ENCODE measurements at places on chromosomes 2 and 18.

DNA sequence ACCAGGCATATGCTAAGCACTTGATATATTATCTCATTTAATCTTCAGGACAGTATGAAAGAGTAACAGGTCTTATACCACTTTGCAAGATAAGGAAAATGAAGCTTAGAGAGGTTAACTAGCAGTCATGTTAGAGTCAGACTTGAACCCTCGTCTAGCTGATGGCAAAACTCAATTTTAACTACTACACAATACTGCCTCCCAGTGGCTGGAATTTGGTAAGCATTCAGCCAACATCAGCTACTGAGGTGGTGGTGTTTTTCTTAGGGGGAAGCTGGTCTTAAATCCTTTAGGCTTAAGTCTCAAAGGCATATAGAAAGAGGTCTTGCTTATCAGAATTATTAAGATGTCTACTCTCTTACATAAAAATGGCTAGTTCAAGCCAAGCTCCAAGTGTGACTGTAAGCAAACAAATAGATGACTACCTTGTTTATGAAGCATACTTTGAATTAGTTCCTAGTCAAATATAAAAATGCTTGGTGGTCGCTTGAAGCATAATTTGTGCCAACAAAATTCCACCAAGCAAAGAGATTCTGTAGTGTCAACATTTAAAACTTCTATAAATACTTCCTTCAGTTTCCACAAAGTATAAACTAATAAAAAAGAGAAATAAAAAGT, 325.4 kb upstream of the FIGN start:
- no peak for DNase-seq

DNA sequence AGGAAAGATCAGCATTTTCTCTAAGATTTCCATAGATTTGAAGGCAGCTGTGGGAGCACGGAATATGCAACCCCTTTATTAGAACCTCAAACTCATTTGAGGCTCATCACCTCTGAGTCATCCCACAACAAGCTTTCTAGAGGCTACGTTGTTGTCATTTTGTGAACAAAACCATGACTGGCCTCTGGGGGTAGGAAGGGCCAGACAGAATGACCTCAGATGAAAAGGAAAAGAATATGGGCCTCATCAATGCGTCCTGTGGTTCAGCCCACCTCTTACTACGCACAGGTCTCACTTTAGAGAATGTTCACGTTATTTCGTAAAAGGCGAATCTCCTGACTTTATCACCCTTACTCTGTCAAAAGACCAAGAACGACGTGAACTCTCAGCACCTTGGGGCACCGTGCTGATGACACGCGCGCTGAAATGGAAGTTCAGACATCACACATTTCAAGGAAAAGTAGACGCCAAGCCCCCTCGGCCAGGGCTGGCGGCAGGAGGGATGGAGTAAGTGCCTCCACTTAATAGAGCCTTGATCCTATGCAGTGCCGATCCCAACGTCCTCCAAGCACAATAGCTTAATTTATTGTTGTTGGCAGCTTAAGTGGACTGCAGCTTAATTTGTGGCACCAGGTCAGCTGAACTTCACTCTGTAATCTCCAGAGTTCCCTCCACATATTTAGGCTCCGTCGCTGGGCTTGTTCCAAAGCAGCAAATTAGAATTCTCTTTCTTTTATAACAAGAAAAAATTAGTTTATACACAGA, 208.3 kb downstream of the EIPR1 start:
- no peak for DNase-seq

DNA sequence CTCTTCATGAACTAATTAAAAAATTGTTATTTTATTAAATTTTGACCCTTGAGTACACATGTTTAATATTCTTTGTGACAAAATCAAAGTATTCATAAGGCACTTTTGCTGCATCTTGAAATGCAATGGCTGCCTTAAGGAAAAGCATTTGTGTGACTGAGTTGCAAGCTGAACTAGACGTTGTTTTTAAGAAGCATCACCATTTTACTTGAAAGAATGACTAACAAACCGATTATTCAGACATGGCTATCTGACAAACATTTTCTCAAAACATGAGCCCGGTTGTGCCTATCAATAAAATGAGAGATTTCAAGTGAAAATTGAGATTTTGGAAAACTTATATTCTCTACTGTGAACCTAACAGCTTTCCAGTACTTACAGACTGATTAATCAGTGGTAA, 2.8 kb downstream of the GCFC2 start:
- no peak for DNase-seq

GRCh38 chr2:169963786-169964185, 136.5 kb downstream of the UBR3 start:
- DNase-seq, result no peak

GRCh38 chr2:176164611-176165369, 7.7 kb downstream of the HOXD3 start:
- DNase-seq, result no peak

DNA sequence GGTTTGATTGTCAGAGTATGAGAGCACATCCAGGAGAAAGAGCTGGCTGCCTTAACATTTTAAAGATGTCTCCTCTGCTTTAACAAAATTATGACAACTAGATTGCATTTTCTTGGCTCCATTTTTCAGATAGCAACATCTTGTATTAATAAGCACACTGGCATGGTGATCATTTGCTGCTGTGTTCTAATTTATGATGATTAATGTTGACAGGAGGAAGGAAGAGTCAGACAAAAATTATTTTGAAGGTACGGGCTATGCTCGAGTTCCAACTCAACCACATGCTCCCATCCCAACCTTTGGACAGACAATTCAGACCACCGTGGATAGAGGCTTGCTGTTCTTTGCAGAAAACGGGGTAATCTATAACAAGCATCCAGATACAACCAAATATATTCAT, 98.2 kb upstream of the TTC39C start:
- no peak for DNase-seq

DNA sequence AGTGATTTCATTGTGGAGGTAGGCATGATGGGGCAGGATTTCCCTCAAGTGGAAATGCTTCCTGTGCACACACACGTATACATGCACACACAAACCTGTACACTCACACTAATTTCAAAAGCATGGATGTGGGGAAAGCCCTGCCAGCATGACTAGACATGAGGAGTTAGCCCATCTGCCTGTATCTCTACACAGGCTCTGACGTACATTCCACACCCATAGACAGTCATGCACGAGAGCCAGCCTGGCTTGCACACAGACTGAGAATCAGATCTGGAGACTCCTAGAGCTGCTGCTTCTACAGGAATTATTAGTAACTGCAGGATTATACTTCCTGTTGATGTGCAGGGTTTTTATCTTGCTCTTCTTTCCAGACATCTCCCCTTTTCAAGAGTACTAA, 27.3 kb upstream of the NFU1 start:
- DNase-seq, result no peak

DNA sequence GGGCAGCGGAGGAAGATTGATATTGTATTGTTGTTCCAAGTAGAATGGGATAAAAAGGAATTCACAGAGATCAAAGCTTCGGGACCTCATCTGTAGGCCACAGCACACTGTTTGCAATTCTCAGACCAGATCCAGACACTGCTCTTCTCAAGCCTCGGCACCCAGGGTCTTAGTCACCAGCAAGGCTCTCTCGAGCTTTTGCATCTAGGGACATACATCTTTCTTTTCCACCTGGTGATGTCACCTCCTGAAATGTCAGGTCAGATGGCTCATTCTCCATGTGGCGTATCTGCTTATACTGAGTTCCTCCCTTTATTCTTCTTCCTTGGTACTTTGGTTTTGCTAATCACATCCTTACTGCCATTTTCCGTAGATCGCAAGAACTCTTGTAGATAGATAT, 42.9 kb upstream of the SNTG2 start:
- DNase-seq, result no peak

GRCh38 chr2:136751406-136751805, 13.9 kb upstream of the THSD7B start:
- no peak for DNase-seq

- no peak for DNase-seq
Measured at GRCh38 chr2:48527226-48527885, 2.6 kb upstream of the STON1 start.

DNA sequence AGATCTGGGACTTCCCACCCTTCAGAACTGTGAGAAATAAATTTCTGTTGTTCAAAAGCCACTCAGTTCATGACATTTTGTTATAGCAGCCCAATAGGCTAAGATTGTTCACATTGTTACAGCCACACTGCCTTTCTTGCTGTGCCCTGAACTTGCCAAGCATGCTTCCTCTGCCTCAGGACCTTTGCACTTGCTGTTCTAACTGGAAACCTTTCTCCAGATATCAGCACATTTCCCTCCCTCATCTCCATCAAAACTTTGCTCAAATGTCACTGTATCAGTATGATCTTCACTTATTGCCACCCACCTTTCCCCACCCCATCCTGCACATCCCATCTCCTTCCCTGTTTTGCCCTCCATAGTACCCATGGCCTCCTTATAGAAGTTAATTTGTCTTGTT, 32.1 kb upstream of the MFSD6 start:
- no peak for DNase-seq

DNA sequence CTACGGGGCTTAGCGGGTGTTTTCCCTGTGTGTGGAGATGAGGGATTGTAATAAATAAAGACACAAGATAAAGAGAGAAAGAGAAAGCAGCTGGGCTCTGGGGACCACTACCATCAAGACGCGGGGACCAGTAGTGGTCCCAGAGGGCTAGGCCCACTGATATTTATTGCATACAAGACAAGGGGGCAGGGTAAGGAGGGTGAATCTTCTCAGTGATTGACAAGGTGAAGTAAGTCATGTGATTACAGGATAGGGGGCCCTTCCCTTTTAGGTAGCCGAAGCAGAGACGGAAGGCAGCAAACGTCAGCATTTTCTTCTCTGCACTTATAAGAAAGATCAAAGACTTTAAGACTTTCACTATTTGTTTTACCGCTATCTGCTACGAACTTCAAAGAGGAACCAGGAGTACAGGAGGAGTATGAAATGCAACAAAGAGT, 4.5 kb upstream of the GAL3ST2 start:
- no peak for DNase-seq

DNA sequence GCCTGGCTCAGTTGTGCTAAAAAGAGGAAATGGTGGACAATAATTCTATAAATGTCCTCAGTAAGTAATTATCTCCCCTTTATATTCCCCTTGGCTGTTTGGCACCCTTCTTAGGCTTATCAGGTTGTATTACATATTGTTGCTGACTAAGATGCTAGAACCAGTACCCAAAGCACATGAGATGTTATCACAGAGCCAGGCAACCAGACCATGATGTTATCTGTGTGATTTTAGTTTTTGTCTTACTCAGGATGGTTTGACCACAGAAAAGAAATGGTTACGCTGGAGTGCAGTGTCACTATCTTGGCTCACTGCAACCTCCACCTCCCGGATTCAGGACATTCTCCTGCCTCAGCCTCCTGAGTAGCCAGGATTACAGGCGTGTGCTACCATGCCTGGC, 15.2 kb downstream of the R3HDM1 start:
- DNase-seq, result no peak

DNA sequence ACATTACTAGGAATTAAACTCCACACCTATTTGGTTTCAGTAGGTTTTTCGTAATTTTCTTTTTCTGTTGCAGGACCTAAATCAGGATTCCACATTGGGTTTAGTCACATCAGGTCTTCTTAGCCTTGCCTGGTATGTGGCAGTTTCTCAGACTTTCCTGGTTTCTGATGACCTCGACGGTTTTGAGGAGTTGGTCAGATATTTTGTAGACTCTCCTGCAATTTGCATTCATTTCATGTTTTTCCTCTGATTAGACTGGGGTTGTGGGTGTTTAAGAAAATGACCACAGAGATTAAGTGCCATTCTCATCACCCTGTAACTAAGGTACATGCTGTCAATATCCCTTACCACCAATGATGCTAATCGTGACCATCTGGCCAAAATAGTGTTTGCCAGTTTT, 97.3 kb upstream of the ST6GAL2 start:
- no peak for DNase-seq

DNA sequence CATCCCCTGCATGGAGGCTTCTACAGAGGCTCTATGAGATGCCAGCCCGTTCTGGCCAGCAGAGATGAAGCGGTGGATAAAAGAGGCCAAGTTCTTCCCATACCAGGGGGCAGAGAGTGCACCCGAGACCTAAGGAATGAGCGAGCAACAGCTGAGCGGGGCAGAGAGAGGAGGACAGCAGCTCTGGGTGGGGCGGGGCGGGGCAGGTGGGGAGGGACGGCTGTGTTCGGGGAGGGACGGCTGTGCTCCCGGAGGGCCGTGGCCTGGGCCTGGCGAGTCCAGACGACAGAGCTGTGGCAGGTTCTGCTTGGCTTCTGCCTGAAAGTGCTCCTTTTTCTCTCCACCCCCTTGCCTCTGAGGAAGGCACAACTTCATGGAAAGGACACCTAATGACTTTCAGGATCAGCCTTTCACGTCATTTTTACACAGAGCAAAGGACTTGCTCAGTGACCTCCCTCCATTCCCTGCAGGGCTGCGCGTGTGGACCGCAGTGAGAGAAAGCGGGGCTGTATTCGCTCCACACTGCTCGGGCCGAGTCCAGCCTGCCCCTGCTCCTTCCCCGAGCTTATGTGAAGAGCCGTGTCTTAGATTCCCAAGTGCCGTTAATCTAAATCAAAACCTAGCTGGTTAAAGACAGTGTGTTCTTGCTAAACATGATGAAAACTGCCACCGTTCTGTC, 232.9 kb downstream of the HDAC4 start:
- no peak for DNase-seq

DNA sequence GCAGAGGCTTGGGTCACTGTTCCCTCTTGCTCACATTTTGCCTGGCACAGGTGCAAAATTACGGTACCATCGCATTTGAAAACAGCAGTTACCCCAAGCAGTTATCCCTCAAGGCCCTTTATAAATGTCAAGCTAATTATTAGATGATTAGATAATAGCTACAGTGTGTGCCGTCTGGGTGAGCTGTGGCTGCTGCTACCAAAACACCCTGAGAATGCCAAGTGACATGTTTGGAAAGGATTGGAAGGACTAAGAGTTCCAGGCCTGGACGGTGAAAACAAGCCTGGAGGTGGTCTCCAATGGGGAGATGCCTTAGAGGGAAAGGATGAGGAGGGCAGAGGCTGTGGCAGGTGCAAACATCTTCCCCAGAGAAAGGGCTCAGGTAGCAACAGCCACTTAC, 120.6 kb downstream of the CAPN13 start:
- no peak for DNase-seq

GRCh38 chr2:219551441-219552381, 7.9 kb downstream of the TMEM198 start:
- no peak for DNase-seq

DNA sequence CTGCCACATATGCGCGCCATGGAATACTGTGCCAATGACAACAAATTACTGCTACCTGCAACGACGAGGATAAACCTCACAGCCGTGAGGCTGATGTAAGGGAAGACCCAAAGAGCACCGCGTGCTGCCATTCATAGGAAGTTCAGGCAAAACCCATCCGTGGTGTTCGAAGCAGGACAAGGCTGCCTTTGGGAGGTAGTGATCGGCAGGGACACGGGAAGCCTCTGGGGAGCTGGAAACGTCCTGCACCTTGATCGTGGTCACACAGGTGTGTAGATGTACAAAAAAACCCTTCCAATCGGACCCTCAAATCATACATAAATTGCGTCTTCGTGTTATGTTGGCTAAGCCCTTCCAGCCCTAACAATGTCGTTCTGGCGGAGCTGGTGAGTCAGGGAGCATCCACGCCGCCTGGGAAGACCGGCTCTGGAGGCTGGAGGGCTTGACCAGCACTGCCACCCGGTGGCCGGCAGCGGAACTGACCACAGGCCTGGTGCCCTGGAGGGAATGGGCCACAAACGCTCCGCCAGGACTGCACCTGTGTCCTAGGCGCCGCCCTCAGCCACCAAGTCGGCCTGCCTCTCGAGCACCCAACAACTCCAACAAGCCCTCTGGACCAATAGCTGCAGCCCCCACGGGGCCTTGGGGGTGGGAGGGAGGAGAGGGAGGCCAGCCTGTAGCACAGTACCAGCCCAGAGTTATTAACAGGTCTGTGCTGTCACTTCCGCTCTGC, 4.1 kb upstream of the NEURL3 start:
- DNase-seq, result no peak

- no peak for DNase-seq
Measured at GRCh38 chr2:103396152-103396551, 634.3 kb downstream of the TMEM182 start.

Measured in stimulated activated CD4-positive, alpha-beta T cell treated with anti-CD3 and anti-CD28 coated beads, Interleukin-1b, Interleukin-23, amount 100 ng/mL, for 1 hour (primary cell).